CD4-positive, alpha-beta T cell treated with Interleukin-2 at 100 ng/mL for 4 hours (primary cell): ENCODE measurements at places on chromosomes 6 and 20.

GRCh38 chr6:155023717-155024116 lies 28.6 kb downstream of the TIAM2 start:
- DNase-seq = no peak

DNA sequence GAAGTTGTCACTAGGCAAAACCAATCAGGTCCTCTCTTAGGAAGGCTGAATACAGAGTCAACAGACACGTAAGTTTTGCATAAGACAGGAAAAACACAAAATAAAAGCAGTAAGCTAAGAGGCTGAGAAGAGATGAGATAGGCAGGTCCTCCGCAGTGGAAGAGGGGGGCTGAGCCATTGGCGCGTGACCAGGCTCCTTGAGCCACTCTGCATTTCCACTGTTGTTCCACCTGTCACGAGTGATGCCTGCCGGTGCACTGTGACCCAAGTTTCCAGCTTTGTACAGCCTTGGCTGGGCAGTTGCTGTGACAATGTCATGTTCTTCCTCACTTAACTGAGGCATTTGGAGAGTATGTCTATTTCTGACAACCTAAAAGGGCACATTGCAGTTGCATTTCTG lies 58.6 kb downstream of the NUDT3 start:
- no peak for DNase-seq

DNA sequence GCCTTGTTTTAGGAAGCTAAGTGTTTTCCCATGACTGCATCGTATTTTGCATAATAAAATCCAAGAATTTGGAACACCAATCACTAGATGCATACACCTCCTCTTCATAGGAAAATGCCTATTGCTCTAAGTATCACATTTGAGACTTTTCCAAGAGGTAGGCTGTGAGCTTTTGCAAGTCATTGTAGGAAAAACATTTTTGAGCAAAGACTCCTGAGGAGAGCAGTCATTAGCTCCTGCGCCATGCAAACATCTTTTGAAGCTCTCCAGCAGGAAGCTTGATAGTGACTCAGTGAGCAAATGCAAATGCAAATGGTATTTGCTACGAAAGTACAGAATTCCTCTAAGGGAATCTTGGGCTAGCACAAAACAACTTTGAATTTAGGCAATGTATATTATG lies 750.4 kb downstream of the QKI start:
- DNase-seq = no peak

DNA sequence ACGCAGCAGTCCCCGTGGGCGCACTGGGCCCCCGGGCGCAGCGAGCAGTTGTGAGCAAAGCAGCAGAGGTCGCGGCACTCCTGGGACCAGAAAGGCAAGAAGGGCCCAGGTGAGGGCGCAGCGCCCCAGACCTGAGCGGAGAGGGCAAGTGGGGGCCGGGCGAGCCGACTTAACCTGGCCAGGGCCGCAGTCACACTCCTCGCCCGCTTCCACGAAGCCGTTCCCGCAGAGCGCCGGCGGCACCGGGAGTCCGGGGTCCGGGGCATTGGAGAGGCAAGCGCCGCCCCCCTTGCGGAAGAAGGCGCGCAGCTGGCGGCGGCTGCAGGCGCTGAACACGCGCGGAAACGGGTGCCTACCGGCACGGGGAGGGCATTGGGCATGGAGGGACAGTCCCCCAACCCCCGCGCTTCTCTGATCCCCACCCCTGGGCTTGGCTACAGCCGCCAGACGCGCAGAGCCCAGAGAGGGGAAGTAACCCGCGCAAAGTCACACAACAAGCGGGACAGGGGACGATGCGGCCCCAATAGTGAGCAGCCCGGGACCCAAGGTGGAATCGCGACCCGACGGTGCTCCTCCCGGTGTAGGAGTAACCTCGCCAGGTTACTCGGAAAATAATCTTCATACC lies 9.2 kb downstream of the ADAM33 start:
- no peak for DNase-seq
